ENCODE measurements at places on chromosomes 11 and 22.
A peak's percentile ranks its signal among the peaks of the same experiment; 100 is the strongest.

GRCh38 chr11:103338621-103339484 is 229.6 kb downstream of the DYNC2H1 start:
- H3K36me3 ChIP-seq, result peaks cover 2% of the 10 kb centered on the region
- no peaks in the 10 kb centered on the region for H3K27me3 ChIP-seq
- H3K4me3 ChIP-seq, result no peak overlapping the region
- H3K27ac ChIP-seq, result no peak overlapping the region
- DNase-seq, result peak; percentile 0

DNA sequence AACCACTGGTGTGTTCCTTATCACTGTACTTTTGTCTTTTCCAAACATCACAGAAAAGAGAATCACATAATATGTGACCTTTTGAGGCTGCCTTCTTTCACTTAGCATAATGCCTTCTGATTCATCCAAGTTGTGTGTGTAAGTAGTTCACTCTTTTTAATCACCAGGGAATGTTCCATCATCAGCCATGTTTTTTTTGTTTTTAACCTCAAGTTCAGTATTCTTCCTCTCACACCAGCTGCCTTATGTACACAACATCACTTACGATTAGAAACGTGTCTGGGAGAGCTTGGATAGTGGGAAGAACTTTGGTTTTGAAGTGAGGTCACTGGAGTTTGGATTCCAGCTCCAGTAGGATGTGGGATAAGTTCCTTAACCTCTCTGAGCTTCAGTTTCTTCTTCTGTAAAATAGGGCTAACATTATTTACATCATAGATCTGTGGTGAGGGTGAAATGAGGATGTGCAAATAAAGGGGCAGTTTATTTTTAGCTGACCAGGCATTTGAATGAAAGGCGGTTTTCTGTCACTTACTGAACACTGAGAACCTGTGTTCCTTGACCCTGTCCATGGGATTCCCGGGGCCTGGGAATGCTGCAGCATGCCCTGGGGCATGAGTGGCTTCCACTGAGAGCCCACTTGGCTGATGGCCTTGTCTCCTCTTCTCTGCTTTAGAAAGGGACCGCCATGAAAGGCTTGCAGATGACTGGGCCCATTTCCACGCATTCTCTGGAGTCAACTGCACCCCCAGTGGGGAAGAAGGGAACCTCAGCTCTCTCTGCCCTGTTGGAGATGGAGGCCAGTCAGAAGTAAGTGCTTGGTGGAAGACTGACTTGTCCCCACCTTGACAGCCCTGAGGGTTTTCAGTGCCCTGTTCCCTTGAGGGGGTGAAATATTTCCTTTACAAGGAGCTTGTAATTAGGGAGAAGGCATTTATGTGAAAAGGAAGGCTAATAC is 92.6 kb downstream of the DEPDC5 start:
- H3K4me3 ChIP-seq, result no peak overlapping the region
- no peaks in the 10 kb centered on the region for H3K27me3 ChIP-seq
- H3K36me3 ChIP-seq, result peaks cover 24% of the 10 kb centered on the region
- H3K27ac ChIP-seq, result no peak overlapping the region
- H3K4me1 ChIP-seq, result peaks cover 5% of the 10 kb centered on the region

DNA sequence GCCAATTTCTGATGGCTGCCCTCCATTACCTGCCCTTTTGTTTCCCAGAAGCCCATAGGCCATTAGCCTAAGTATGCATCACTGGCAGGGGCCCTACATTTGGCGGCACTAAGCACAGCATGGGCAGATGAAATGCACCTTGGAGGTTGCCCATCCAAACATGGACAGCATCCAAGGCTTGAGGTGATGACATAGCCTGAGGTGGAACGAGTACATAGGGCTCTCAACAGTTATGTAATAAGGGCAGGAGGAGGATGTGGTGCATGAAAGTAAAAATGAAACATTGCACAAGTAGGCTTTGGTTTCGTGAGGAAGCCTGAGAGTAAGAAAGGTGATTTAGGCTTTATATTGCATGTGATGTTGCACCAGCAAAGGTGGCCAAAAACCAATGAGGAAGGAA is 148.1 kb downstream of the FAM76B start:
- H3K4me1 ChIP-seq, result peaks cover 16% of the 10 kb centered on the region
- no peaks in the 10 kb centered on the region for H3K27me3 ChIP-seq
- H3K27ac ChIP-seq, result peak overlapping the region; percentile 89

DNA sequence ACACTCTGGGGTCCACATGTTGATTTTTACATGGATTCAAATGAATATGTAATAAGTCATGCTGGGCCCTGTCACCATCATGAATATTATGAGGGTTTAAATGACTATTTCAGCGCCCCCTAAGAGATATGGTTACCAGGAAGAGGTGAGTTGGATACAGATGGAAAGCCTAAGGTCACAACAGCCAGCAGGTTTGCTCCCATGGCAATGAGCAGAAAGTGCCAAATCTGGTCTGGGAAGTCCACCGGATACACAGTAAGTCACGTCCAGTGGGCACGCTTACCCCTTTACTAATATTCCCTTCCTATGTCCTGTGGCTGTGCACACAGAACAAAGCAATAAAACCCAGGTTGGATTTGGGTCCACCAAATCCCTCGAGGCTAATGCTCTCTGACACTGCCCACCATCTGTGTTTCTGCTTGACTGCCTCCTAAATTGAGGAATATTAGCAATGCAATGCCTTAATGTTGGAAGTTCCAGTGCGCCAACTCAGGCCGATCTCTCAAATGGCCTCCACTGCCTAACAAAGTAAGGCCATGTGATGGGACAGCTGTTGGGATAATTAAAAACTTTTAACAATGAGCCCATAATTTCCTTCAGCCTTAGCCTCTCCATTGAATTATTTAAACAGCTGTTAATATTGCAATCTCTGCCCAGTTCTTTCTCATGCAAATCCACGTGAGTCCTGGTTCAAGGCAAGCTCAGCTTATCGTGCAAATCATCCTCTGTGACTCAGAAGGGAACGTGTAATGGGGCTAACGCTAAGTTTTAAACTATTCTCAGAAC is 97.6 kb downstream of the SLC1A2 start:
- no peaks in the 10 kb centered on the region for H3K27me3 ChIP-seq
- no peaks in the 10 kb centered on the region for H3K36me3 ChIP-seq
- H3K27ac ChIP-seq, result no peak overlapping the region
- peaks cover 22% of the 10 kb centered on the region for H3K4me1 ChIP-seq

DNA sequence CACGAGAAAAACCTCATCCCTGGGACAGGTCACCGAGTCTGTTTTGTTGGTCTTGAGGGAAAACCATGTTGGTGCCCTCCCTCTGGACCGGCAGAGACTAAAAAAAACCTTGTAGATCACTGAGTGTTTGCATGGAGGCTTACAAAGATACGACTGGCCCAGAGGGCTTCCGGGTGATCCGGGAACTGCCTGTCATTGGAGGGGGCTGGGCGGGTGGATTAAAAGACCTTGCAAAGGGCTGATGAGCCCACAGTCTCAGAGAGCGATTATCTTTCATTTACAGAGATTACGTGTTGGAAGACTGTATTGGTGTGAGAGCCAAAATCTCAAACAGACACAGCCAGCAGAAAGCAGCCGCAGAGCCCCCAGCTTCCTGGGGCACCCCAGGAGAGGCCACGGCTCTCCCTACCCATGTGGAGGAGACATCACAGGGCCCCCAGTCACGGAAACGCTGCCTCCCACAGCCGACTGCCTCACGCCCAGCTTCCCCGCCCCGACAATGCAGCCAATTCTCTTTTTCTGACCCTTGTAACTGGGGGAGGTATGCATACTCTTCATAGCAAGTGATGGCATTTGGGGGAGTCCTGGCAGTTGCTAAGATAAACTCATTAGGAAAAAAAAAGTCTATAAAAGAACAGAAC is 426.4 kb downstream of the CTTN start:
- H3K27me3 ChIP-seq, result peaks cover 44% of the 10 kb centered on the region
- no peak overlapping the region for H3K4me3 ChIP-seq
- H3K27ac ChIP-seq, result no peak overlapping the region
- peaks cover 9% of the 10 kb centered on the region for H3K4me1 ChIP-seq
- no peaks in the 10 kb centered on the region for H3K36me3 ChIP-seq

DNA sequence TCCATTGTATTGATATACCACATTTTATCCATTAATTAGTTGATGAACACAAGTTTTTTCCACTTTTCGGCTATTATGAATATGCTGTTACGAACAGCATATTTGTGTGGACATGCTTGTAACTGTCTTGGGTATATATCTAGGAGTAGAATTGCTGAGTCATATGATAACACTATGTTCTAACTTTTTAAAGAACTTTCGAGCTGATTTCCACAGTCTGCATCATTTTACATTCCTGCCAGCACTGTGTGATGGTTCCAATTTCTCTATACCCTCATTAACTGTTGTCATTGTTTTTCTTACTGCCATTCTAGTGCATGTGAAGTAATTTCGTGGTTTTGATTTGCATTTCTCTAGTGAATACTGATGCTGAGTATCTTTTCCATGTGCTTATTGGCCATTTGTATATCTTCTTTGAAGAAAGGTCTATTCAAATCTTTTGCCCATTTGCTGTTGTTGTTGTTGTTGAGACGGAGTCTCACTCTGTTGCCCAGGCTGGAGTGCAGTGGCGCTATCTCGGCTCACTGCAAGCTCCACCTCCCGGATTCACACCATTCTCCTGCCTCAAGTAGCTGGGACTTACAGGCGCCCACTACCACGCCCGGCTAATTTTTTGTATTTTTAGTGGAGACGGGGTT is 7.4 kb upstream of the RCE1 start:
- no peaks in the 10 kb centered on the region for H3K27me3 ChIP-seq
- H3K27ac ChIP-seq, result no peak overlapping the region
- no peak overlapping the region for H3K4me3 ChIP-seq

- H3K27me3 ChIP-seq, result peaks cover 6% of the 10 kb centered on the region
- no peaks in the 10 kb centered on the region for H3K36me3 ChIP-seq
- peak overlapping the region; percentile 83 for H3K27ac ChIP-seq
- H3K4me3 ChIP-seq, result no peak overlapping the region
- H3K4me1 ChIP-seq, result peaks cover 9% of the 10 kb centered on the region
These were observed 20.2 kb upstream of the CHKA start for GRCh38 chr11:68141246-68142027.

DNA sequence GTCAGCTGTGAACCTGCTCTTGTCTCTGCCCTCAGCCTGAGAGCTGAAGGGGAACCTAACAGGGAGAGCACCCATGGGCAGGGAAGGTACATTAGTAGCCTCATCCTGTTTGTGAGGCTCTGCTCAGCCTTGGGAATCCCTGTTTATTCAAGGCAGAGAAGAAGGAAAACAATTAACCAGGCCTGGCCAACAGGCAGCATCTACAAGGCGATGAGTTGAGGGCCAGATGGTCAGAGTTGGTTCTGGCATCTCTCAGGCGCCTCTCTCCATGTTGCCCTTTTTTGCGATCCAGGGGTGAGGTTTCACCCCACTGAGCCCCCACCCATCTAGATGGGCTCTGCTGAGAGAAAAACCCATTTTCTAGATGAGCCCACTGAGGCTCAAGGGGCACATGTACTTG is 54.0 kb upstream of the TOP3B start:
- no peak overlapping the region for H3K27ac ChIP-seq
- H3K4me1 ChIP-seq, result peaks cover under 1% of the 10 kb centered on the region
- DNase-seq, result no peak
- H3K36me3 ChIP-seq, result no peaks in the 10 kb centered on the region
- no peak overlapping the region for H3K4me3 ChIP-seq

- H3K36me3 ChIP-seq, result no peaks in the 10 kb centered on the region
- H3K4me1 ChIP-seq, result no peaks in the 10 kb centered on the region
- DNase-seq, result no peak
- no peak overlapping the region for H3K27ac ChIP-seq
- peaks cover 60% of the 10 kb centered on the region for H3K27me3 ChIP-seq
- no peak overlapping the region for H3K4me3 ChIP-seq
These were observed 5.8 kb downstream of the GRIK4 start for GRCh38 chr11:120517390-120517761.

- no peaks in the 10 kb centered on the region for H3K27me3 ChIP-seq
- H3K4me1 ChIP-seq, result no peaks in the 10 kb centered on the region
- no peaks in the 10 kb centered on the region for H3K36me3 ChIP-seq
- H3K27ac ChIP-seq, result no peak overlapping the region
These were observed 448.2 kb downstream of the TBC1D22A start for GRCh38 chr22:47210686-47211085.

DNA sequence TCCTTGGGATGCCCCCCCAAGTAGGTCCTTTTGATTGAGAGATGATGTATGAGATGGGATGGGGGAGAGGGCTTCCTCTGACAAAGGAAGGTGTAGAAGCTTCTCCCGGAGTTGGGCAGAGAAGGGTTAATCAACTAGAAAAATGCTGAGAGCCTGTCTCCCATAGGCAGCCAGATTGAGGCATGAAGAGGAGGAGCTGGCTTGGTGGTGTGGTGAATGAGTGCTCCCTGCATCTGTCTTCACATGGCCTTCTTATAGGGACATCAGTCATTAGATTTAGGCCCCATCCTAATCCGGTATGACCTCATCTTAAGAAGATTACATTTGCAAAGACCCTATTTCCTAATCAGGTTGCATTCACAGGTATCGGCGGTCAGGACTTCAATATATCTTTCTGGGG is 61.1 kb downstream of the NFAM1 start:
- H3K27ac ChIP-seq, result no peak overlapping the region
- no peak overlapping the region for H3K4me3 ChIP-seq
- no peak for DNase-seq
- H3K36me3 ChIP-seq, result no peaks in the 10 kb centered on the region
- peaks cover 19% of the 10 kb centered on the region for H3K27me3 ChIP-seq

GRCh38 chr11:66694732-66695207 is 17.1 kb upstream of the RBM4B start:
- no peak overlapping the region for H3K4me3 ChIP-seq
- peak; percentile 75 for DNase-seq
- H3K27me3 ChIP-seq, result no peaks in the 10 kb centered on the region
- H3K4me1 ChIP-seq, result peaks cover 2% of the 10 kb centered on the region
- H3K27ac ChIP-seq, result no peak overlapping the region

- H3K27ac ChIP-seq, result no peak overlapping the region
- peak overlapping the region; percentile 71 for H3K4me3 ChIP-seq
- H3K27me3 ChIP-seq, result peaks cover 26% of the 10 kb centered on the region
- H3K36me3 ChIP-seq, result no peaks in the 10 kb centered on the region
- peaks cover 14% of the 10 kb centered on the region for H3K4me1 ChIP-seq
These were observed 89.8 kb downstream of the PDE2A start for GRCh38 chr11:72584293-72584938.

- no peaks in the 10 kb centered on the region for H3K27me3 ChIP-seq
- H3K36me3 ChIP-seq, result no peaks in the 10 kb centered on the region
- no peak overlapping the region for H3K27ac ChIP-seq
- peaks cover 8% of the 10 kb centered on the region for H3K4me1 ChIP-seq
These were observed 15.9 kb downstream of the BCR start for GRCh38 chr22:23196165-23196564.

DNA sequence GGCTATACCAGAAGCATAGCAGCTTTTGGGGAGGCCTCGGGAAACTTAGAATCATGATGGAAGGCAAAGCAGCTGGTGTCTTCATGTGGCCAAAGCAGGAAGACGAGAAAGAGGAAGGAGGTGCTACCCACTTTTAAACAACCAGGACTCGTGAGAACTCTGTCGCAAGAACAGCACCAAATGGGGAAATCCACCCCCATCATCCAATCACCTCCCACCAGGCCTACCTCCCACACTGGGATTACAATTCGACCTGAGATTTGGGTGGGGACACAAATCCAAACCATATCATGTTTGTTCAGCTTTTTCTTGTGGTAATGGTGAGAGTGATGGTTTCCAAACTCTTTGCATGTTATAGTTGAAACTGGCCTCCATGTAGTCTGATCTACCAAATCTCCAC is 32.5 kb upstream of the OR10D3 start:
- H3K36me3 ChIP-seq, result no peaks in the 10 kb centered on the region
- DNase-seq, result no peak
- H3K27ac ChIP-seq, result no peak overlapping the region
- H3K27me3 ChIP-seq, result peaks cover 3% of the 10 kb centered on the region
- peaks cover 2% of the 10 kb centered on the region for H3K4me1 ChIP-seq

Data from activated naive CD8-positive, alpha-beta T cell treated with anti-CD3 and anti-CD28 coated beads for 36 hours (primary cell).